Activated CD4-positive, CD25-positive, alpha-beta regulatory T cell (primary cell): ENCODE measurements at places on chromosomes 16 and 17.

- no peak for DNase-seq
These were observed 1.8 kb downstream of the LCAT start for GRCh38 chr16:67942200-67942509.

DNA sequence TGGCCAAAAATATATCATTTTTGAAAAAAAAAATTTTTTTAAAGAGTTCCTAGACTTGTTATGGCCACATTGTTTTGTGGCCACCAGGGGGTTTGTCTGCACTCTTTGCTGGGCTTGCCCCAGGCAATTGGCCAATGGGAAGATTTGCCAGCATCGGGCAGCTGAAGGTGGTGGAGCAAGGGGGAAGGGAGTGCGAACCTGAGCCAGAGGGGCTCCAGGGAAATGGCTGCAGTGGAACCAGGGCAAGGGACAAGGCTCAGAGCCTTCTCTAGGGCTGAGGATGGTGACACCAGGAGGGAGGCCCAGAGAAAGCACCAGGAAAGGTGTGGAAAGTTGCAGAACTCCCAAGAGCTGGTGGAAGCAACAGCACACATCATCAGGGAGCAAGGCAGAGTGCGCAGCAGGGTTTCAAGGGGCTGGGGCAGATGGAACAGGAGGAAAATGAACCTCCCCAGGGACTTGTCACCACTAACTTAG is 15.5 kb upstream of the CMIP start:
- no peak for DNase-seq

GRCh38 chr17:45410144-45411091 is 22.3 kb downstream of the ARHGAP27 start:
- peak; percentile 52 for DNase-seq

GRCh38 chr17:74119049-74119580 is 84.4 kb upstream of the RPL38 start:
- no peak for DNase-seq

GRCh38 chr16:47927330-47927729 is 228.5 kb downstream of the ABCC12 start:
- DNase-seq = no peak

- DNase-seq = no peak
These were observed 28.2 kb upstream of the HAS3 start for GRCh38 chr16:69077251-69077650.

GRCh38 chr17:61467416-61468262 is 15.4 kb downstream of the TBX4 start:
- DNase-seq = no peak

DNA sequence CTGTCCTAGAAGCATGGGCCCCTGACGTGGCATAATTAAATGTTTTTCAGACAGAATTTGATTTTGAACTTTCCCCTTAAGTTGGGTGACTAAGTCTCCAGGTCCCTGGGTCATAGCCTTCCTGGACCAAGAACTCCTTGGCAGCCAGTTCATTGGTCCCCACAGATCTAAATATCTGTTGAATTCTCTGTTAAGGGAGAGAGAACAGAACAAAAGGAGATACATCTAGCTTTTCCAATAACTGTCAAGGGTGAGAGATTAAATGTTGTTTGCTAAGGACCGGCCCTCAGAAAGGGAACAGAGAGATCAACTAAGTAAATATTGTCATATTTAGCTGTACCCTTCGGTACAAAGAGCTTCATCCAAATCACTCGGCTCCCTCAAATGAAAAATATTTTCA is 78.2 kb upstream of the NOL11 start:
- DNase-seq = no peak

DNA sequence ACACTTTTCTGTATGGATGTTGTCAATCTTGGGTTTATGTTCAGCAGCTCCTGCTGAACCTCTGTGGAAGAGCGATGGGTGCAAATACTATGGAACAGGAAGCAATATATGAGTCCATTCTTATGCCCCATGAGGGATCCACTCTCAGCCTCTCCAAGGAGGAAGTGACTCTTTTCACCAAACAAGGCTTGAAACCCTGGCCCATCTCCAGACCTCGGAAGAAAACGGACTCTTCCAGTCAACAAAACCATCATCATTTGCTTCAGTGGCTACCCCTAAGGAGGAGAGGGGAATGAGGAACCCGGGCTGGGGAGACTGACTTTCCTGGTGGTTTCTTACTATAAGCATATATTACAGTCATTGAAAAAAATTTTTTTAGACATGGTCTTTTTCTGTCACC is 206.2 kb downstream of the AXIN2 start:
- DNase-seq = no peak

- no peak for DNase-seq
These were observed 48.7 kb downstream of the TEX14 start for GRCh38 chr17:58643147-58643546.

DNA sequence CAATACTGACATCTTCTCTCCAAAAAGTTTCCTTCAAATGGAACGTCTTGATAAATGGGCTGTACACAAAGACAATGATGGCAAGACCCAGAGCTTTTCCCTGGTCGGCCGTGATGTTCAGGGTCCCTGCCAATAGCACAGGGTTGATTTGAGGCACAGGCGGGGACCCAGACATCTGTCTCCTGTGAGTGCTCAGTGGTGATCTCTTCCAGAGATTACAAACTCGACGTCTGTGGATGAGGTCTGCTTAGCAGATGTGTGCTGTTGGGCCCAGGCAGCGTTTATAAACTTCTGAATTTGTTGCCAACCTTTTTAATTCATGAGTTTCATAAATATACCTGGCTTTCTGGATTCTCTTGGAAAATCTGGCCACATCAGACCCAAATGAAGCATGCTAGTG is 14.9 kb downstream of the CPPED1 start:
- no peak for DNase-seq
